ENCODE measurements at places on chromosomes 1 and 21.

DNA sequence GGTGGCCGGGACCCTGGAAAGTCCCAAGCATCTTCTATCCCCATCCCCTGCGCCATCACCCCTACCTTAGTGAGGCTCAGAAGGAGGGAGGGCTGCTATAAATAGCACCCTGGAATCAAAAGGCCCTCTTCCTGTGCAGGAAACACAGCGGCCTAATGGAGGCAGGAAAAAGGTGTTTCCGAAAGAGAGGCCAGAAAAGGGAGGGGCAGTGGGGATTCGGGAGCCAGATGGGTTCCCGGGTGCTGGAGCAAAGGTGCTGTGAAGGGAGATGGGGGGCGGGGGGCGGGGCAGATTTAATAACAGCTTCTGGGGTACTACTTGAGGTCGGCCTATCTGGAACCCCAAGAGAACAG is 16.6 kb downstream of the NAV1 start:
- no peak for DNase-seq

DNA sequence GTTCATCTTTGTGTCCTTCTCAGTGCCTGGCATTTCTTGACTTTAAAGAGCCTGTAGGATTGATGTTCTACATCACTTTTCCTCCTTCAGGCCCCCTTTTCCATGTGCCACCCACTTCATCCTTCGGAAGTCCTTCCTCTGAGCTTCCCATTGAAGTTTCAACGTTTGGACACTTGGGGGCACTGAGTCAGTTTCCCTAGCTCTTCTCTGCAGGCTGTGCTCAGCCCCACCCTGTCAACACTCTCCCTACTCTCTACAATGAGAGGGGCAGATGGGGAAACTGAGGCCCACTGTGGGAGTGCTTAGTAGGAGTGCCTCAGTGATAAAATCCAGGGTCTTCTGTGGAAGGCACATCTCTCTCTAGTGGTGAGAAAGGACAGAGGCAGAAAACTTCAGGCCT is 11.9 kb downstream of the KCNJ10 start:
- no peak for DNase-seq

- no peak for DNase-seq
These were observed 231.3 kb upstream of the IRF2BP2 start for GRCh38 chr1:234841281-234841680.

DNA sequence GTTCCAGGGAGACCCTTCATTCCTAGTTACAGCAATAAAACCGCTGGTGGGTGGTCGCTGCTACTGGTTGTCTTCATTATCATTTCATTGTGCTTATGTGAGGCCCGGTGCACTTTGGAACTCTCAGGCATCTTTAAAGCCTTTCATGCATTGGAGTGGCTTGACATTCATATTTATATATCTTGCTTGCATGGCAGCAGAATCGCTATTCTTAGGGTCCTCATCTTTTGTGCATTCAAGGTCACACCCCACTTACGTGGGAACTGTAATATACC is 110.1 kb downstream of the ZBTB18 start:
- DNase-seq = no peak

DNA sequence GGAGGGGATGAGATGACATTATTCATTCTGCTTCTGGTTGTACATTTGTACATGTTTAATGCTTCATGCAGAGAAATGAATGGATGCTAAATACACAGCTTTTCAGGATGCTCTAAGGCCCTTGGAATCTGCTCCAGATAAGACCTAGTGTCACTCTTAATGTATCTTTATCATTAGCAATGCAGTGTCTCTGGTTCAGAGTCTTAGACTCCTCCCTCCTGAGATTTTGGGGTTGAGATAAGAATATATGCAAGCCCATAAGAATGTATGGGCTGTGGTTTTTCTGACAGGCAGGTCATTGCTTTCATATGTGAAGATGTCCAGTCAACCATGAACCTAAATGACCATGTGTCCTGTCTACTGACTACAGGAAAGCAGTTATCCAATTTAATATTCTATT is 415.5 kb downstream of the RPS6KC1 start:
- DNase-seq = no peak

DNA sequence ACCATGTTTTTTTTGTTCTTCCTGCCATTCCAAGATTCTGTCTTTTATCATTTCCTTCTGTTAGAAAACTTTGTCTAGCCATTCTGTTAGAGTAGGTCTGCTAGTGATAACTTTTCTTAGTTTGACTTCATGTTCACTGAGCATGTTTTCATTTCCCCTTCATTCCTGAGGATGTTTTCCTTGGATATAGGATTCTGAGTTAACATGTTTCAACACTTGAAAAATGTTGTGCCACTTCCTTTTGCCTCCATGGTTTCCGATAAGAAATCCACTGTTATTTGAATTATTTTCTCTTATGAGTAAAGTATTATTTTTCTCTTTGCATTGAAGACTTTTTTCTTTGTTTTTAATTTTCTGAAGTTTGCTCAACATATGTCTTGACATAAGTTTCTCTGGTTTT is 66.7 kb downstream of the ATP1A1 start:
- DNase-seq = no peak

DNA sequence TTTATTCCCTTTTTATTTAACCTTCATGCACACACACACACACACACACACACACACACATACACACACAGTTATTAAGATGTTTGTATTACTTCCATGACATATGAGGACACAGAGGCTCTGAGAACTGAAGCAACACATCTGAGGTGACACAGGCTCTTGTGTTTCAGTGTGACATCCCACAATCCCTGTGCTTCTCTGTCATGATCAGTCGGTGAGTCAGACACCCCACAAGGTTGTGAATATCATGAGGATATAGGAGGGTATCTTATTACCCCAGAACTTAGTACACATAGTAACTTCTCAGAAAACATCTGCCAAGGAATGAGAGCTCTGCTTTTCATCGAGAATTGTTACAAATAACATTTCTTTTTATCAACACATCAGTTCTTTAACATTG is 459.3 kb downstream of the PLPP3 start:
- no peak for DNase-seq

GRCh38 chr1:174877208-174877673 is 122.5 kb upstream of the CACYBP start:
- no peak for DNase-seq

- DNase-seq = no peak
These were observed 14.0 kb downstream of the SLC37A1 start for GRCh38 chr21:42527489-42528158.

- DNase-seq = no peak
These were observed 1173.8 kb upstream of the TMPRSS15 start for GRCh38 chr21:19577381-19577780.

DNA sequence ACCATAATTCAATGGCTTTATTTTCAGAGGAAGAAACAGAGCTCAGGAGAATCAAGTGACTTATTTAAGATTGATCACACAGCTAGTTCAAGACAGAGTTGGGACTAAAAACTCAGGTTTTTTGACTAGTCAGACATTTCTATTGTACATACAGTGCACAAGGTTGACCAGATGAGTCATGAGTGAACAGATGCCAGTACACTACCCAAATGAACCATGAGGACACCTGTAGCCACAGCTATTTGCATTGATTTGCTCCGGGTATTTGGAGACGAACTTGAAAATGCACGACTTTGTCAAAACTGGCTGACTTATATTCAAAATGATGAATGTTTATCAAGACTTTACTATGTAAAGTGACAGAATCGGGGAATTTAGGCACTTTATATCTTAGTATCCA is 161.7 kb upstream of the ST6GALNAC5 start:
- no peak for DNase-seq
